H9 (cell line): ENCODE measurements at places on chromosomes 2 and 18. TPM values are rescaled to one million over a fixed set of nuclear protein-coding genes. Genes with fewer than 3 reads are reported as not detected.
A peak's percentile ranks its signal among the peaks of the same experiment; 100 is the strongest.

The PROM2 gene
- total RNA-seq = 3.1 and 4.0 TPM in 2 replicates

The ALLC gene
- not detected in 2 replicates for total RNA-seq

The C18orf54 gene
- total RNA-seq = 21.6 and 23.2 TPM in 2 replicates

The NT5DC4 gene
- total RNA-seq = not detected in 2 replicates

The OTOS gene
- not detected in 2 replicates for total RNA-seq

The GGCX gene
- total RNA-seq = 32.2 and 32.9 TPM in 2 replicates

The ZSWIM2 gene
- total RNA-seq = not detected in 2 replicates

The PLEKHH2 gene
- total RNA-seq = 2.5 and 3.1 TPM in 2 replicates

The CHCHD5 gene
- total RNA-seq = 30.6 and 32.3 TPM in 2 replicates

The RTP5 gene
- not detected in 2 replicates for total RNA-seq

The C2orf80 gene
- total RNA-seq = not detected in 2 replicates

The KHK gene
- 12.1 and 12.2 TPM in 2 replicates for total RNA-seq

The OSR1 gene
- 0.24 and 0.35 TPM in 2 replicates for total RNA-seq

The PLA2R1 gene
- total RNA-seq = 0.70 and 0.83 TPM in 2 replicates

DNA sequence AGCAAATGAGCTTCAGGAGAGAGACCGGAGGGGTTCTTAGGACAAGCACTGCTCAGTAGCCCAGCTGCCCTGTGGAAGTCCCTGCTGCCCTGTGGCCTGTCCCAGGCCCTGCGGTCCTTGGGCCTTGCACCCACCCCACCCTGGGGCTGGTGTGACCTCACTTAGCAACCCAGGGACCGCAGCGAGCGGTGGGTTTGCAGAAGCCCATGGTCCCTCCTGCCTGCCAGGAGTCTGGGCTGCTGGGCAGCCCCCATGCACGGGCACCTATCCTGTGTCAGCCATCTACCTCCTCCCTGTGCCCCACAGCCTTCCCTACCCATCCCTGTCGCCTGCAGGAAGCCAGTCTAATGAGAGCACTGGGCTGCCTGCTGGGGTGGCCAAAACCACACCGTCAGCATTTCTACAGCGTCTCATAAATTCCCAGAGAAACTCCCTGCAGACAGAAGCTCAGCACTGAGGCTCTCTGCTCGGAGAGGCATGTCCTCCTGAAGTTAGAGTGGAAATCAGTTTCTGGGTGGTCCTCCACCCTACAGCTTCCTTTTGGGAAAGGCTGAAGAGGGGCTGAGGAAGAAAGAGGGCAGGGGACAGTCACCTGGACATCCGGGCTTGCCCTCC, 231.1 kb upstream of the HS6ST1 start:
- DNase-seq = no peak

DNA sequence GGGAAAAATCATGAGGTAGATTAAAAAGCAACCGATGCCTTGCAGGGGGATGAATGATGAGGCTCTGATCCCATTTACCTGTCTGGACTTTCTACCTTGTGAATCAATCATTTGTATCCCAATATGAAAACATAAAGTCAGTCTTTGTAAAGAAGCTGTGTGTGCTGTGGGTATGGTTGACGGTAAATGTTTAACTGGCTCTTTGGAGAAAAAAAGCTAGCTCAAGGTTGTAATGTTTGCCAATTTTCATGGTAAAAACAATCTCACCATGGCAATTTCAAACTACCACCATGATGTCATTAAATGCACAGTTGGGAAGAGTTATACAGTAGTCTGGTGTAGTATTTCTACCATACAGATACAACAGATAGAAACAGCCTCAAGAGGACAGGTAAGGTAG, 14.6 kb downstream of the TTR start:
- DNase-seq = no peak

- no peak for DNase-seq
Observed at GRCh38 chr18:76058146-76058545, 436.9 kb downstream of the ZNF516 start.

DNA sequence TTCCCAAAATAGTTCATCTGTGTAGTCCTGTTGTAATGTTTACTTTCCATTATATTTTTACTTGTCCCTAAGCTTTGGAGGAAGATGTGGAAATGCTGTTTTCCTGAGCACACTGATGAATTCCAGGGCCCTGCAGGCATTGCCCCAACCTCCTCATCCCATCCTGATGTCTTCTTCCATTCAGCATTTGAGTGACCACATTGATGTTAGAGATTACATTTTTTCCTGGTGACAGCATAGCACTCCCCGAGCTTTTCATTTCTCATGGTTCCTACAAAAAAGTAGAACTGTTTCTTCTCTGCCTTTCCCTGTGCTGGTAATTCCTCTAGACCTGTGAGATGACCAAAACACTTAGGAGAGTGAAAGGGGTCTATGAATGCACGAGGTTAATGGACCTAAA, 4.8 kb downstream of the IL36A start:
- DNase-seq = no peak

- no peak for DNase-seq
Observed at GRCh38 chr2:150679456-150680120, 192.1 kb upstream of the RND3 start.

- no peak for DNase-seq
Observed at GRCh38 chr2:159775021-159775420, 23.0 kb downstream of the CD302 start.

GRCh38 chr2:119678021-119678656, 862 bp upstream of the TMEM177 start:
- DNase-seq = peak; percentile 27

DNA sequence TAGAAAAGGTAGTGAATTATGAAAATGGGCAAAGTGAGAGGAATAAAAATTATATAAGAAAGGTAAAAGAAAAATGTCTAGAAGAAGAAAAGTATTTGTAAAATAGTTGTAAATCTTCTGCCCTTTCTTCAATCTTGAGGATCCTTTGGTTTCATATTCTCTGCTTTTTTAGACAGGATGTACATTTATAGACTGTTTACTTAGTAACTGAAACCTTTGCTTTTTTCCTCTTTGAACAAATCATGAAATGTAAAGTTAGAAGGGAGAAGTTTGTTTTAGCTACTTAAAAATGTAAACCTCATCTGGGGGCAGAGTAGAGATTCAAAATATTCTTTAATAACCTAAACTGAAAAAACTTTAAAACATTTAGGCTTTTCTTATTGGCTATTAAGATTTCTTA, 150.4 kb upstream of the ITGA4 start:
- DNase-seq = no peak

GRCh38 chr18:10928011-10928771, 221.2 kb downstream of the PIEZO2 start:
- DNase-seq = no peak

GRCh38 chr2:211867845-211868451, 670.7 kb downstream of the ERBB4 start:
- no peak for DNase-seq

DNA sequence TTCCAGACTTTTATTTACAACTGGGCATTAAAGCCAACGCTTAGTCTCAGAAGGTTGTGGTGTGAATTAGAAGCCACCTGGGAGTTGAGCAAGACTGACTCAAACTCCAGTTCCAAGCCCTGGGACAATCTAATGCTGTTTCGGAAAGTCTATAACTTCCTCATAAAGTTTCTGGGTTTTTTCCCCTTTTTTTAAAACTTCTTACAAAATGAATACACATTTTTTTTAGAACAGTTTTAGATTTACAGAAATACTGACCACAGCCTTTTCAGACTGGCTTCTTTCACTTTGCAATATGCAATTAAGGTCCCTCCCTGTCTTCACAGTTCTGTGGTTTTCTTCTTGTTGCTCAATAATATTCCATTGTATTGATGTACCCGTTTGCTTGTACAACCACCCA, 115.9 kb upstream of the TWIST2 start:
- DNase-seq = no peak

DNA sequence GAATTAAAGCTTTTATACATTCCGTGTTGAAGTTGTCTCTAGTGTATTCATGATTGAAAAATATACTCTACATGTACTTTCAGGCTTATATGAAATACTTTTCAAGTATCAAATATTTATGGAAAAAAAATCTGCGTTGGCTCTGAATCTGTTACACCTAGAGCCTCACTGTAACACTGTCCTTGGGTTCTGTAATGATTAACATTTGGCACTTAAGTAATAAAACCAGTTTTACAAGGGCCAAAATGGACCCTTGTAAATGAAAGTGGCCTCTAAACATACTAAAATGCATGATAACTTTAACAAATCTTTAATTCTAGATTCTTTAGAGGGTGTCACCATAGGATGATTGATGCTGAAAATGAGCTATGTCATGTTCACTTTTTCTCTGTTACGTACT, 162.8 kb downstream of the PTPRM start:
- DNase-seq = no peak

- no peak for DNase-seq
Observed at GRCh38 chr2:120539937-120540718, 194.2 kb downstream of the INHBB start.

GRCh38 chr2:12534646-12535263, 182.0 kb upstream of the TRIB2 start:
- no peak for DNase-seq

- DNase-seq = no peak
Observed at GRCh38 chr2:36356298-36356989, 866 bp downstream of the CRIM1 start.

GRCh38 chr2:89849731-89850130, 1158.3 kb downstream of the RPIA start:
- DNase-seq = no peak

DNA sequence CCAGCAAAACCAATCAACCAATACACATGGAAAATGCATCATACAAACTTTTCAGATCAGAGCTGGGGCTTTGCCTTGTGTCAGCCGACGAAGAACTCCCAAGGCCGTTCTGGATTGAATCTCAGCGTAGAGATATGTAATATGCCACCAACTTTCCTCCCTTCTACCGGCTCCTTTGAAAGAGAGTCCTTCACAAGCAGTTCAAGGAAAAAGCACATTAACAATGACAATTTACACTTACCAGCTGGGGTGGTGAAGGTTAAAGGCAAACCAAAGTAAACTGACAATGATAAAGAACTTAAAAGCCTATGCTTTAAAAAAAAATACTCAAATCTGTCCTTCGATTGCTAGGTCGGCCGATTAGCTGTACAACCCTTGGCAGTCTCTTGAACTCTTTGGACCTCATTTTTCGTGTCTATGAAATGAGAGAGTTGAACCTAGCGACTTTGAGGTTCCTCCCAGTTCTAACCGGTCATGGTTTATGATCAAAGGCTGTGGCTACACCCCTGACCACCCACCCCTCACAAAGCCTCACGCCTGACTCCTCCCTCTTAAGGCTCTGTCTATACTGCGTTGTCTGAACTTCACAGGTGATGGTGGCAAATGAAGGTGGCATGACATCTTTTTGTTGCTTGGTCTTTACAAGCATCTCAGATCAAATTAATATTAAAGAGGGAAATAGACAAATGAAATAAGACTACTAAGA, 46.2 kb downstream of the BCL2 start:
- DNase-seq = no peak

DNA sequence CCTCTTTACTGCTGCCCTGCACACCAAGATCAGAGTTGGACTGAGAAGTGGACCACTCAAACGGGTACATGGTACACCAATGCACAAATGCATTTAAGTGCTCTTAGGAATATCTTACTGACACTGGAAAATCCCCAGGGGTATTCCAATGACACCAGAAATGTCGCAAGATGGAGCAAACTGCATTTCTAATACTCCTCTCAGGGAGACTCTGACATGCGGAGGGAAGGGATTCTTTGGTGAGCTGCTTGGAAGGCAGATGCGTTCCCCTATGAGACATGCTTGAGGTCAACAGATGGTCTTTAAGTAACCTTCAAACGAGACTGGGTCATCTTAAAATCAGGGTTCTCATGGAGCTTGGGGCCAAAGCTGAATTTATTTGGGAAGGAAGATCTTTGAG, 521.8 kb upstream of the TCF4 start:
- no peak for DNase-seq

DNA sequence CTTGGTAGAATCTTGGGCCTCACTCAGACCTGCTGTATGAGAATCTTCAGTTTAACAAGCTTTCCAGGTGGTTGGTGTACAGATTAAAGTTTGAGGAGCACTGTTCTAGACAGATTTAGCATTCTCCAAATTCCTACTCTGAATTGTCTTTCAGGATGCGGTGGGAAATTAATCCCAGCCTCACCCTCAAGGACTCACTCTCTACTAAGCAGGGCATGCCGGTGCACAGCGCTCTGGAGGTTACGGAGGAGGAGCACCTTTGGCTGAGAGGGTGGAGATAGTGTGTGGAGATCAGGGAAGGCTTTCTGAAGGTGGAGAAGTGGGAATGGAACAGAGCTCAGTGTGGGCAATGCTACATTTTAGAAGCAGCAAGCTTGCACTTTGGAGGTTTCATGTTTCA, 359.2 kb downstream of the LRATD1 start:
- DNase-seq = no peak

GRCh38 chr2:220104871-220105351, 477.5 kb downstream of the SLC4A3 start:
- no peak for DNase-seq

DNA sequence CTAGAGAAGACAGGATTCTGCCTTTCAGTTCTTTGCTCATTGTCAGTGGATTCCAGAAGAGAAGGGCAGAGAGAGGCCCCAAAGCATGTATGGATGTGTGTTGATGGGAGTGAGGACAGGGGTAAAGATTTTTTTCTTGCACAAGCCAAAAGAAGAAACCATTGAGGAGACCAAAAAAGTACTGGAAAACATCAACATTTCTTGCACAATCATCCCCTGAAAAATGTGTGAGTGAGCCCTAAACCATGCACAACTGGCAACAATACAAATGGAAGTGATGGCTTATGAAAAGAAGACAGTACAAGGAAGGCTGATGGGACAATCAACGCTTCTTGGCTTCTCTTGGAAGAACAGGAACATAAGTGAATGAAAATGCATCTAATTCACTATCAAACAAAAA, 5.6 kb upstream of the SMAD7 start:
- DNase-seq = no peak

DNA sequence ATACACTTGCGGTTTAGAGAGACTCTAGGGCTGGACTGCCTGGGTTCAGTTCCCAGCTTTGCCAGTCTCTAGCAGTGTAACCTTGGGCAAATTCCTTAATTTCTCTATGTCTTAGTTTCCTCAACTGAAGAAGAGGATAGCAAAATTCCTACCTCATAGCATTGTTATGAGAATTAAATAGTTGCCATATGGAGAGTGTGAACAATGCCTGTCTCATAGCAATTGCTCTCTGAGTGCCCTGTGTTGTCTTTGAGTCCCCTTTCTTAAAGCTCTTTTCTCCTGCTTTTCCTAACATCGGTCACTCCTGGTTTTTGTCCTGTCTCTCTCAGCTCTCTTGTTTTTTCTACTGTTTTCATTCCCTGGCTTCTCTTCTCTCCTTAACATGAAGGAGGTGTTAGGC, 116.8 kb upstream of the ALPP start:
- DNase-seq = no peak

GRCh38 chr2:28428486-28428885, 35.8 kb downstream of the FOSL2 start:
- no peak for DNase-seq

- no peak for DNase-seq
Observed at GRCh38 chr18:58337285-58337684, 291.6 kb downstream of the ALPK2 start.
